NCI-H2171 treated with DMSO at 0.1 percent for 48 hours (cell line): ENCODE measurements at places on chromosomes 2 and 18.

GRCh38 chr18:42548493-42548892, 567.0 kb downstream of the RIT2 start:
- no peak for DNase-seq

- peak; percentile 22 for DNase-seq
These were observed 165.2 kb upstream of the KLF7 start for GRCh38 chr2:207330912-207331311.

DNA sequence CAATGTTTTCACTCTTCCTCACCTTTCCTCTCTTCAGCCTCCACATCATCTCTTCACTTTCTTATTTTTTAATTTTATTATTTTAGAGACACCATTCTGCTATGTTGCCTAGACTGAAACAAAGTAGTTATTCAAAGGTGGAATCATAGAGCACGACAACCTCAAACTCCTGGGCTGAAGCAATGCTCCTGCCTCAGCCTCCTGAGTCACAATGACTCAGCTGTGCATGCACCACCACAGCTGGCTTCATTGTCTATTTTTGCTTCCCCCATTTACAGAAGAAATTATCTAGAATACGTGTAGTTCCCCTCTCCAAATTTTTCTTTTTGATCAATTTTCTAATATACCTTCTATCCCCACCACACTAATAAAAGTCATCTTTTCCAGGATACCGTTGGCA, 911.5 kb upstream of the SOX11 start:
- no peak for DNase-seq

DNA sequence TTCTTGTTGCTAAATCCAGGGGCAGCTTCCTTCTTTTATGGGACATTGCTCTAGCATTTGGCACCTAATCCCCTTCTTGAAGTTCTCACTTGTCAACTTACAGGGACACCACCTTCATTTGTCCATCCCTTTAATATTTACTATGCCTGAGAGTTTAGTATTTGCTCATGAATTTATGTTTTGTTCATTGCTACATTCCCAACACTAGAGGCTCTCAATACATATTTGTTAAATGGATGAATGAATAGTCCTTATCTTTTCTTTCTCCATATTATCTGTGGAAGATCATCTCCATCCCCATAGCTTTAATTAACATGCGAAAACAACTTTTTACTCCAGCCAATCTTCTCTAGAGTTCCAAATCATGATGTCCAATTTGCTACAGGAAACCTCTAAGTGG, 5.4 kb downstream of the CWC22 start:
- no peak for DNase-seq

- DNase-seq = no peak
These were observed 52.9 kb upstream of the GLS start for GRCh38 chr2:190827720-190828119.

GRCh38 chr2:231612109-231612455, 19.4 kb downstream of the TEX44 start:
- no peak for DNase-seq

DNA sequence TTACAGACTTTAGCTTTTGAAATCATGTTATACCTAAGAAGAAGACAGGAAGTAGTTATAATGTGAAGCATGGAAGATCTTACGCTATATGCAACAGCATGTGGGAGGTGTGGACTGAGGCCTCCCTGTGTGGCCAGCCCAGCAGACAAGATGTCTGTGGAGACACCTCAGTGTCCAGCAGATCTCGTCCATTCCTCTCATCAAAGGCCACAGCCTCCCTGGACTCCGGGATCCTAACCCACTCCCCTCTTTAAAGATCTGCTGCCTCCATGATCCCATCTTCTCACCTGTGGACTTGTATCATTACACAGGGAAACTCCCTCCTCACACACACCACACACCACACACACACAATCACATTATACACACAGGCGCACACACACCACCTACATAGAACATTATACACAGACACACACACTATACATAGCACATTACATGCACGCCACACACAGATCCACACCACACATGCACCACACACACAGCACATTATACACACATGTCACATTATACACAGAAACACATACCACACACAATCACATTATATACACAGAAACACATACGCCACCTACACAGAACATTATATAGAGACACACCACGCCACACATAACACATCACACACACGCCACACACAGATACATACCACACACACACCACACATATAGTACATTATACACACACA, 89.5 kb downstream of the PXDN start:
- DNase-seq = no peak

- no peak for DNase-seq
These were observed 780.0 kb downstream of the CNTNAP5 start for GRCh38 chr2:124805060-124805459.

DNA sequence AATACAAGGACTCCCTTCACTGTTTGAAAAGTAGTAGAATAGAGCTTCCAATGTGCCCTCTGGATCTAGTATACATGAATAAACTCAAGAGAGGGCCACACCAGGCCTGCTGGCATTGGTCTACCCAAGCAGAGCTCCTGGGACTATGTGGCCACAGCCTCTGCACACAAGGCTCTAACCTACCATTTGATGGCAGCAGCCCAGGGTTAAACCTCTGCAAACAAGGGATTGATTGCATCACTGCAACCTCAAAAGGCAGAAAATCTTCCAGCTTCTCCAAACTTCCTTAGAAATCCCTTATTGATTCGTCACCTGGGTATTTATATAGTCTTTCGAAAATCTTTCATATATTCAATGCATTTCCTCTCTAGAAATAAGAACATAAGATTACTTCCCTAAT, 147.6 kb upstream of the SETBP1 start:
- DNase-seq = no peak

DNA sequence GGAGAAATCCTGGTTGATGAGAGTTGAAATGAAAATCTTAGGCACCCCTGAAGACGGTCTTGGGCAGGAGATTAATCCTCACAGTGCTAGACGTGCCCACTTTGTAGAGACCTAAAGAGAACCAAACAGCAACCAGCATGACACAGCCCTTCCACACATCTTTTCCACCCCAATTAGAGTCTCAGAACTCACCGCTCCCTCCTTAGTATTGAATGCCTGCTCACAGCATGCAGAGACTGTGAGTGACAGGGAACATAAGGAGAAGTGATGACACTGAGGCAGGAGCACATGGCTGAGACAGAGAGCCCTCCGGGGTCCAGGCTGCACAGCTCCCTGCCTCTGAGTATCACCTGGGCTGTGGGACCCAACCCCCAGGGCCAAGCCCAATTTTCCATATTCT, 367.6 kb downstream of the EIPR1 start:
- DNase-seq = no peak

GRCh38 chr2:118878531-118879149, 31.2 kb upstream of the EN1 start:
- DNase-seq = no peak

GRCh38 chr2:20107776-20108175, 56.3 kb upstream of the LAPTM4A start:
- DNase-seq = no peak

GRCh38 chr2:108444941-108445840, 3.8 kb upstream of the GCC2 start:
- no peak for DNase-seq

DNA sequence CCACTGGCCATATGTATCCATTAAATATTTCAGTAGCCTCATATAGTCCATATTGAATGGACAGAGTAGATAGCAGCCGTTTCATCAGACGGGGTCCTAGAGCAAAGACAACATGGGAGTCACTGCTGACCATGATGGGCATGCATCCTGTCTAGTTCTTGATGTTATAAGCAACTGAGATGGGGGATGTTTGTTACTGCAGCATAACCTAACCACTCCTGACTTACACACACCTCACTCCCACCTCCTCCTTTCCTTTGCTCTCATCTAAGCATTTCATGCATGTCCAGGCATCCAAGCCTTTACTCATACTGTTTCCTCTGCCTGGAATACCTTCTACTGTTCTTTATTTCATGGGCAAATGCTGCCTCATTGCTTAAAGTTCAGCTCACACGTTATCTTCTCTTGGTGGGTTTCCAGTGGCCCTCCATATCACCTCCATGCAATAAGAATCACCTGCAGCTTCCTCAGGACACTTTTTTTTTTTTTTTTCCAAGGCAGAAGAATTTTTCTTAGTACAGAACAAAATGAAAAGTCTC, 87.8 kb downstream of the DDX1 start:
- no peak for DNase-seq

DNA sequence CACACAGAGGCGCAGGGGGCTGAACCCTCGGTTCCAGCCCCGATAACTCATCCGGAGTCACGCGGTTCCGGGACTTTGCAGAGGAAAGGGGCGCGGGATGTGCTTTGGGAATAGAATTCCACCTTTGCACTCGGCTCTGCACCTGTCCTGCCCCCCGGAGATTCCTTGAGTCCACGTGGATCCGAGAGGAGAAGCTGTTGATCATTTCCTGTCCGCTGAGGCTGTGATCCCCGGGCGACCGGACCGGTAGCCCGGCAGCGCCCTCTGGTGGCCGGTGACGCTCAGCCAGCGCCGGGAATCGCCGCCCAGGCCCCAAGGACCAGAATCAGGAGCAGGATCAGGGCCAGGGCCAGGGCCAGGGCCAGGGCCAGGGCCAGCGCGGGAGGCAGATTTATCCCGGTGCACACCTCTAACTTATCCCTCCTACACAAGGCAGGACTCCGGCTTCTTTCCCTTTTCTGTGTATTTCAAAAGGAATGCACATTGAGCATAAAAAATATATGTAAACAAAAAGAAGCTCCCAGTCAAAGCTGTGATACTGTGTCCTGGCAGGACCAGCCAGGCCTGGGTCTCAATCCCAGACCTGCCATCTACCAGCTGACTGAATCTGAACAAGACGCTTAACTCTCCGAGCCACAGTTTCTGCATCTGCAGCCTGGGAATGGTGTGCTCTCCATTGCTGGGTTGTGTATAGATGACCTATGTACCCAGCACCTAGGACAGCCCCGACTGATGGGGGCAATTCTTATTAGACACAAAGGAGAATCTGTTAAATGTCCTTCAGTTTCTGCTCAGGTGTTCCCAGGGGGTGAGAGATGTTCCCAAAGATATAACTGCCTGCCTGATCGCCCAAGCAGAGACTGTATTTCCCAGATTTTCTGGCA, 8.5 kb upstream of the SPATA3 start:
- DNase-seq = peak; percentile 42

- peak; percentile 54 for DNase-seq
These were observed 681 bp upstream of the NRP2 start for GRCh38 chr2:205681401-205682238.

DNA sequence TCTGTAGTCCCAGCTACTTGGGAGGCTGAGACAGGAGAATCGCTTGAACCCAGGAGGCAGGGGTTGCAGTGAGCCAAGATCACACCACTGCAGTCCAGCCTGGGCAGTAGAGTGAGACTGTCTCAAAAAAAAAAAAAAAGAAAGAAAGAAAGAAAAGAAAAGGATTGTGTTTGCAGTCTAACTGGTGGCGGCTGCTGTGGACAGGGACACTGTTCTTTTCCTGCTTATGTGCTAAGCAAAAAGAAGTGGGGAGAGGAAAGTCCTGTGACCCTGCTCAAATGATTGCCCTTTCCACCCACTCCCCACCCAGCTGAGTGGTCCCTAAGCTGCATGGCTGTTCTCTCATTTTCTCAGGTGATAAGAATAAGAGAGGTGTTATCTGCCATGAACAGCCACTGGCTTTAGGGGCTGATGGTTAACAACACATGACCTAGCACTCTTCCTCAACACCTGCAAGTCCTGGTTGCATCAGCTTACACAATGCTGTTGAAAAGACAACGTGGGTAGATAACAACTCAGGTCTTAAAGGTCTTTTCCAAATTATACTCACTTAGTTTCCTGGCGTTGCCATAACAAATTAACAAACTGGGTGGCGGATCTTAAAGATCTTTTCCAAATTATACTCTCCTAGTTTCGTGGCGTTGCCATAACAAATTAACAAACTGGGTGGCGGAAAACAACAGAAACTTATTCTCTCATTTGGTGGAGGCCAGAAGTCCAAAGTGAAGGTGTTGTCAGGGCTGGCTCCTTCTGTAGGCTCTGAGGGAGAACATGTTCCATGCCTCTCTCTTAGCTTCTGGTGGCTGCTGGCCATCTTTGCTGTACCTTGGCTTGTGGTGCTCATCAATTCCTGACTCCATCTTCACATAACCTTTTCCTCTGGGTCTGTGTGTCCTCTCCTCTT, 90.3 kb upstream of the RTN4 start:
- no peak for DNase-seq

GRCh38 chr2:109481196-109481555, 132.6 kb downstream of the SEPTIN10 start:
- DNase-seq = peak; percentile 75

DNA sequence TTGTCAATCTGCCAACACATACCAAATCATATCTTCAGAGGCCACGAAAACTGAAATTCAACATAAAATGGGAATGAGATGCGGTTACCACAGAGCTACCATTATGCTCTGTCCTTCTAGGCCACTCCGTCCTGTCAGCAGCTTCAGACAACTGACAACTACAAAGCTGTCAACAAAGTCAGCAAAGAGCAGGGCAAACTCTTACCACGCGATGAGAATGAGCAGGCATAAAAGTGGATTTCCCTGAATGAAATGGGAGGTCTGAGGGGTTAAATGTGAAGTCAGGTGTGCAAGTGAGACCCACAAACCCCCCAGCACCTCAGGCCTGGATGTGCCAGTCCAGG, 130.1 kb downstream of the LNPK start:
- DNase-seq = no peak

- DNase-seq = no peak
These were observed 210.6 kb upstream of the CHST9 start for GRCh38 chr18:27395752-27396151.

GRCh38 chr2:81984969-81985637, 1680.6 kb upstream of the LRRTM1 start:
- DNase-seq = no peak

DNA sequence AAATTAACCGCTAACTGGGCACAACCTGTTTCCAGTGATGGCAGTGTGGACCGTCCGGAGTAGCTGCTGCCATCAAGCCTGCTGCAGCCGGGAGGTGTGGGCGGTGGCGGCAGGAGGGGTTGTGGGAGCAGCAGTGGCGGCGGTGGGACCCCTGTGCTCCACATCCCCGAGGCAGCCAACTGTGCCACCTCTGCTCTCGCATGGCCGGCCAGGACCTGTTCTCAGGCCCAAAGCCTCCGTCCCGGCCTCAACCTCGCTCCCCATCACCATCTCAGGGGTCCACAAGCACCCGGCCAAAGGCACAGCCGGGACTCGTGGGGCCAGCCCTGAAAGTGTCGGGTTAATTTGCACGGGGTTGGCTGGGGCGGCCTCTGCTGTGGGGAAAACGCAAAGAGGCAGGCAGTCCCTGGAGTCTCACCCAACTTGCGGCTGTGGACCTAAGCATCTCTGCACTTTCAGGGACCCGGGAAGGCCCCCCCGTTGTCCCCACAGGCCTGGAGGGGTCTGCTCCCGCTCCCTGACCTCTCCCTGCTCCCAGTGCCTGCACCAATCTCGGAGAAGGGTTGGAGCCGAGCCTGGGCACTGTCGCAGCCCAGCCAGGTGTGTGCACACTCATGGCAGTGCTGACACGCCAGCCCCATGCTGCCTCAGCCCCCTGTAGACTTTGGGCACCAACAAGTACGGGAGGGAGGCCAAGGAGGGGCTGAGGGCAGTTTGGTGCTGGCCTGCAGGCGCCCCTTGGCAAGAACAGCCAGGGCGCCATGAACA, 44.4 kb upstream of the PEX13 start:
- no peak for DNase-seq
